ENCODE measurements at places on chromosomes 1 and 21. TPM values are rescaled to one million over a fixed set of nuclear protein-coding genes. Genes with fewer than 3 reads are reported as not detected.

- peak; percentile 68 for DNase-seq
Measured at GRCh38 chr1:116168277-116169032, 57.3 kb downstream of the MAB21L3 start.

- no peak for DNase-seq
Measured at GRCh38 chr1:95023399-95024043, 49.2 kb downstream of the ALG14 start.

DNA sequence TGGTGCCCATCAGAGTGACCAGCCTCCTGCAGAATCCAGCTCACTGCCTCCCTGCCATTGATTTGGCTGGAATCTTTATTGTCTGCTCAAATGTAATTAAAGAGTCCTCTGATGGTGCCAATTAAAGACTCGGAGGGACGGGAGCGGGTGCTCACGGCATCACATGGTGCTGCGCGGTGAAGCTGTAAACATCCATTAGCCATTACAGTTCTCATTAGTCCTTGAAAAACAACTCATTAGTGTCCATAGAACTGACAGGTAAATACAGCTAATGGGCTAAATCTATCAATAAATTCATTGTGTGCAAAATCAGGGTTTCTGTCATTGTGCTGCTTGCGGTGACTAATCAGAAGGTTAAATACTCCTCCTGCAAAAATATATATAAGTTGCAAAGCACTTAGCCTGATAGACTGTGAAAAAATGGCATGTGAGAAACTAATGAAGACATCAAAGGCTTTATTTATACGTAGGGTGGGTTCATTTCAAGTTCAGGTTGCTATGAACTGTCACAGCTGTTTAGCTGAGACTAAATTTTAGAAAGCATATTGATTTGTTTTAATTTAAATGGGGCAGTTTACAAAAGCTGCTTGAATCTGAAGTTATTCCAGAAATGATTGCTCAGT, 289.8 kb upstream of the POU3F1 start:
- no peak for DNase-seq

DNA sequence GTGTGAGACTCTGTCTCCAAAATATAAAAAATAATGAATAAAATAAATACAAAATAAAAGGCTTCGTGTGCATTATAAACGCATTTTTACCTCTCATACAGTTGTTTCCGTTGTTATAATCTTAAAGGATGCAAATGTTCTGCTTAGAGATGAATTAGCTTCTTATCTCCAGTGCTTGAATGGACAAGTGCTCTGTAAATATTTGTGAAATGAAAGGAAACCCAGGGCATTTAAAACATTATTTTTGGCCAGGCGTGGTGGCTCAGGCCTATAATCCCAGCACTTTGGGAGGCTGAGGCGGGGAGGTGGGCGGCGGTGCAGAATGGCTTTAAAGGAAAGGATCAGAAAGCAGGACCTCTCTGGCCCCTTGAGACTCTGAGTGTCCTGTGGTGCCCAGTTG, 94.5 kb downstream of the HUNK start:
- DNase-seq: no peak

DNA sequence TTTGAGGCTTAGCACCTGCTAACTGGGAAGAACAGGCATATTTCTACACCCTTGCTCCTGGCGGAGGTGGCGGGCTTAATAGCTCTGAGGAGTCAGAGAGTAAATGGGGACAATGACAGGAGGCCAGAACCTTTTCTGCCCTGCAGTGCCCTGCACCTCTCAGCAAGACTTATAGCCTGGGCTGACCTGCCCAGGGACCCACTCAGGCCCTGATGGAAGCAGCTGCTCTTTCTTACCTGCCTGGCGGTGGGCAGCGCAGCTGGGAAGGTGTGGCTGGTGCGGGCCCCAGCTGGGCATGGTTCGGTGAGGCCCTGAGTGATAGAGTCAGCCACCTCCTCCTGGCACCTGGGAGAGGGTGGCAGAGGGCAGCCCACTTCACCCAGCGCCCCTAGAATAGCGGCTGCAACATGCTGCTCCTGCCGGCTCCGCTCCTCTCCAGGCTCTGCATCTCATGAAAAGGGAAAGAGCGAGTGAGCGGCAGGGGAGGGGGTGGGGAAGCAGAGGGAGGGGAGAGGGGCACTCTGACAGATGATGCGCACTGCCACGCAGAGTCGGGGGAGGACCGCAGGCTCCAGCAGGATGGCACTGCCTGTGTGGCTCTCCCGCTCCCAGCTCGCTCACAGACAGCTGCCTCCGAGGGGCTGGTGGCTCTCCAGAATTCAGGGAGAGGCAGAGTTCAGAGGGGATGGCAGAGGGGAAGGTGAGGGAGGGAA, at the start of gene RGS8:
Gene RGS8, minus strand, starts transcription at position 472 of the 713 bp plus-strand sequence. CDS start 14,938 bp downstream, outside the sequence.
- DNase-seq: no peak

RNF186 gene
- 8.1 TPM for total RNA-seq

DNA sequence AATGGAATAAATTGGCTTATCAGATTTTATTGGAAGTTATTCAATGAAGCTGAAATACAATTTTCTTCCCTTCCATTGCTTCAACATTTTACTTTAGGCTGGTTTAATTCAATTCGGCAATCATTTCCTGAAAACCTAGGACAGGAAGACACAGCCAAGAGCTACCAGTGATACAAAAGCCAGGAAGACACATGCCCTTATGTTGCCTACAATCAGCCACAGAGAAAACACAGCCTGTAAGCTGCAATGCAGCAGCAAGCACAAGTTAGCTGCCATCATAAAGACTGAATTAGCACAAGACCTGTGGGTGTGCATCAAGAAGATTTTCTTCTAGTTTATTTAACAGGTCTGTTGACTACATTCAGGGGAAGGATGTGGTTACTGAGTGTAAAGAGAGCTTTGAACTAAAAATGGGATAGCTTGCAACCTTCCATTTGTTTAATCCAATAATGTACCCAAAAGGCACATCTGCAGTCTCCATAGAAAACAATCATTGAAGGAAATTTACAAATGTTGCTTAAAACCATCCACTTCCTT, 193.8 kb downstream of the KCNH1 start:
- DNase-seq: no peak

DNA sequence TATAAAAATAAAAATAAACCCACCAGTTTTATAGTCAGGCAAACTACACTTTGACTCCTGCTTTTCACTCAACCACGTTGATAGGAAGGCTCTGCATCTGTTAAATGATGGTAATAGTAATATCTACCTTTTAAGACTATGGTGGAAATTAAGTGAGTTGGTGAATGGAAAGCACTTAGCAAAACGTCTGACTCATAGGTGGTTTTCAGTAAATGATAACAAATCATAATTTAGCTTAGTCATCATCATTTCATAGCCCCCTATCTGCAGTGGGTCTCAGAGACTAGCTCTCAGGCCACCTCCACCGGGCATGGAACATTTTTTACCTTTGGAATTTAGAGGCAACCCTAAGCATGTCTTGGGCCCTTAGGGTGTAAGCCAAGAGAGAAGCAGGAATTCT, 160.0 kb downstream of the PDE4B start:
- no peak for DNase-seq

DNA sequence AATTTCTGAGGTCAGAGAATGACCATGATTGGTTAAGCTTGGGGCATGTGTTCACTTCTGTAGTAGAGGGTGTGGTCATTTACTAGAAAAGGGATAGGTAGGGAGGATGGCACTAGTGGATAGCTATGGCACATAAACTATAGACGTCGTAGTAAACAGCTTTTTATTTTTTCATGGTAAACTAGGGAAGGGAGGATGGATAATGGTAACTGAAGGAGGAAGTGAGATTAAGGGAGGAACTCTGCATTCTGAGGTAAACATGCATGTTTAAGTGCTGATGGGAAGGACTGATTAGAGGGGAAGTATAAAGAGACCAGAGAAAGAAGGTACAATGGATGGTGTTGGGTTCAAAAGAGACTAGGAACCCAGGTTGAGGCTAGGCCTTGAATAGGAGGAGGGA, 26.9 kb downstream of the PTGS2 start:
- no peak for DNase-seq

SZT2 gene
- 129 TPM for total RNA-seq

DNA sequence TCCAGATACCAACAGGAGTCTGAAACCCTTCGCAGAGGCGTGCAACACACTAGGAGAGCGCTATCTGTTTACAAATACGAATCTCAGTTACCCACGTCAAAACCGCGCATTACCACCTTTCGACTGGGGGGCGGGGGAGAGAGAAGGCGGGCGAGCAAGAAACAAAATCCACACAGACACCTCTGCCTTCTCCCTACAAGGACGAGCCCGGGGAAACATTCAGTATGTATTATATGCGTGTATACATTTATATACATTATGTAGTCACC, 722 bp downstream of the TUT4 start:
- DNase-seq: peak; percentile 54

- DNase-seq: peak; percentile 91
Measured at GRCh38 chr1:204074274-204075138, 1.6 kb downstream of the SOX13 start.

- no peak for DNase-seq
Measured at GRCh38 chr1:65449214-65449823, 28.9 kb downstream of the LEPR start.

LEMD1 gene
- 3.7 TPM for total RNA-seq

C1QTNF12 gene
- total RNA-seq: 44.2 TPM

DNA sequence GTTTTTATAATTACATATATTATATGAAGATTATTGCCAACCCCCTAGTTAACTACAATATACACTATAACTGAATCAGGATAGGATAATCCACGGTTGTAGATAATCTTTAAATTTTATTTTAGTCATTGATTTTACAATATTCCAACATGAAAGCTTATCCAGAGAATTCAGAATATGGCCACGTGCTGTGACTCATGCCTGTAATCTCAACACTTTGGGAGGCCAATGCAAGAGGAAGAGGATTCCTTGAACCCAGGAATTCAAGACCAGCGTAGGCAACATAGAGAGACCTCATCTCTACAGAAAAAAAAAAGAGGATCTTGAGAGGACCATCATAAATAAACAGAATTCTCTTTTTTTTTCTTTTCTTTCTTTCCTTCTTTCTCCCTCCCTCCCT, 119.6 kb upstream of the CACYBP start:
- DNase-seq: no peak

DNA sequence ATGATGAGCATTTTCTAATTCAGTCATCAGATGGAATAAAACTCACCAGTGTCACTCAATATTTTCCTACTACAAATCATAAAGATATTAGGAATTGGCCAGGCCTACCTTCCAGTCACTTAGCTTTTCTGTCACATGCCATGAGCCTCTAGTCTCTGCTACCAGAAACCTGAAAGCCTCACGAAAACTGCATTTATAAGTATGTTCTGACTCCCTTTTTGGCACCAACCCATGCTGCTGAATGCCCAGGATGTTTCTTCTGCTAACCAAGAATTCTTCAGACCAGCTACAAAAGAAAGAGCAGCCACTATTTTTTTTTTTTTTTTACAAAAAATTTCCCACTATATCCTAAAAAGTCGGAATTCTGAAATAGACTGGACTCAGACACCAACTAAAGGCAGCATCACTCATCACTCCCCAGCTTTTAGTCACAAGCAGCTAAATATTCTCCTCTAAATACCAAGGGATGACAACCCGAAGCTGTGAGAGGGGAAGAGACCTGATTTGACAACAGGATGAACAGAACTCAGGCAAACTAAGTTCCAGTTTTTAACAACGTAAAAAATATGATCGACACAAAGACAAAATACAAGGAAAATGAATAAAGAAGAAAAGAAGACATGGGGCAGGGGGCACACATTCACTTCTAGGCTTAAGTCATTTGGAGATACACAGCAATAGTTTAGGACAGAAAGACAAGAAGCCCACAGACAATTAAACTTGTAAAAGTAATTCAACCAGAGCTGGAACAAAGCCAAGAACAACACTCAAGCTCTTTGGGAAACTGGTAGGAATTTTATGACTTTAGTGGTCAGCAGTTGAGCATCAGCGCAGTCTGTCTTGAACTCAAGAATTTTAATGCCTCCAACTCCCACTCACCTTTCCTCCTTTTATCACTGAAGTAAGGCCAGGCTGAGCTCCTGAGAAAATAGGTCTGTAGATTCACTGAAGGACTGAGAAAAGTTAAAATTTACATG, 1.7 kb downstream of the DCAF8 start:
- DNase-seq: no peak

GRCh38 chr1:199018471-199019135, 379.8 kb downstream of the PTPRC start:
- no peak for DNase-seq

FCRL2 gene
- total RNA-seq: 0.47 TPM

IQGAP3 gene
- total RNA-seq: 5.4 TPM

CD55 gene
- 46.5 TPM for total RNA-seq

GRCh38 chr1:224205438-224205840, 22.4 kb downstream of the DEGS1 start:
- DNase-seq: no peak

DNA sequence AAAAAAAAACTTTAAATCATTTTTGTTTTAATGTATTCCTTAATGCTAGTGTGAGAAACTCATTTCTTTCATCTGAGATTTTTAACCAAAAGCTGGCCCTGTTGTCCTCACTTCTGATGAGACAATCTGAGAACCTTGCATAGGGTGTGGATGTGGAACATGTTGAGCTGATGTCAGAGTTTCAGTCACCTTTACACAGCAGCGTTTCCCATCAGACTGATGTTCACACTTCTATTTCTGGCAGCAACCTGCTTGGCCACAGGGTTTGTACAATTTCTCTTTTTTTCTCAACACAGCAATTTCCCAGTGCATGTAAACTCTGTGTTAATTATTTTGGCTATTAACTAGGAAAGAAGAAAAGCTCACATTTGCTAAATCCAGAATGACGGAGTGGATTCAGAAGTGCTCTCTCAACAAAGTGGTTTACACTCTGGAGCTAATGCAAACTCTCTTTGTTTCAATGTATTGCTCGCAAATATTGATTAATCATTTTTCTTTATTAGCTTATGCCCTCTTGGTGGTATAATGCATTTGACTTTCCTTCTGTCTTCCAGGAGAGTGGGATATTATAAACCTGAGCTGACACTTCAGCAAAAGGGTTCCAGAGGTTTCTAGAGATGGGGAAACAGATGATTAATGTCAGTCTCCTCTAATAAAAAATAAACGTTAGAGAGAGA, 70.5 kb upstream of the HSPA13 start:
- DNase-seq: no peak

GNG12 gene
- 271 TPM for total RNA-seq

GRCh38 chr1:94708299-94708685, 111.9 kb upstream of the SLC44A3 start:
- DNase-seq: no peak

DNA sequence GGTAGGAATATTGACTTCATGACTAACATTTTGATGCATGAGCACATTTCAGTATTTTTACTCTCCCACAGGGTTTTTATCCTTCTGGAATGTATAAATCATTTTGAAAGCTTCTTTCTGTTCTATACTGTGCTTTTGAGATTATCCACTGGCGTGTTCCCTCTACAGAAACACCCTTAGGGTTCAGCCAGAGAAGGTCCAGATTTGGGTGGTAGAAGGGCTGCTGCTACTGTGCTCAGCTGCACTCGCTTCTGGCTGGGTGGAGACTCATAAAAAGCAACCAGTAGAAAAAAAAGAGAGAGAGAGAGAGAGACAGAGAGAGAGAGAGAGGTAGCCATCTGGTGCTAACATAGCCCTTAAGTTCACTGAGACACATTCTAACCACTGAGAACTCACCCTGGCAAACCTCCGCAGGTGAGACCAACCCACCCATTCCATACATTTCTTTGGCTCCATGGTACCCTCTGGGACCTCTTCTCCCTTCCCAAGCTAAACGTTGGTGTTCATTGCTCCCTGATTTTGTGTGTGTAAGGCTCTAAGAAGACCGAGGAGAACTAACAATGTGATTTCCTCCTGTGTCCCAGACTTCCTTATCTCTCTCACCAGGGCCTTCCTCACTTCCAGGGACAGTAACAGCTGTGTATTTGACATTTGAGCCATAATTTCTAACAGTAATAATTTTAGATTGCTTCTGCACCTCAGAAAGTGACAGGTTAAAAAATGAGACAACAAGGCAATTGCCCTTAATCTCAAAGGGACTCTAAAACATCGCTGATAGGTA, 7.2 kb downstream of the APCS start:
- DNase-seq: no peak
